ENCODE measurements at places on chromosomes 16 and 17.

- DNase-seq: no peak
Measured at GRCh38 chr17:69854225-69854780, 220.7 kb upstream of the KCNJ16 start.

GRCh38 chr16:84648595-84649510 lies 542 bp downstream of the KLHL36 start:
- peak; percentile 30 for DNase-seq

DNA sequence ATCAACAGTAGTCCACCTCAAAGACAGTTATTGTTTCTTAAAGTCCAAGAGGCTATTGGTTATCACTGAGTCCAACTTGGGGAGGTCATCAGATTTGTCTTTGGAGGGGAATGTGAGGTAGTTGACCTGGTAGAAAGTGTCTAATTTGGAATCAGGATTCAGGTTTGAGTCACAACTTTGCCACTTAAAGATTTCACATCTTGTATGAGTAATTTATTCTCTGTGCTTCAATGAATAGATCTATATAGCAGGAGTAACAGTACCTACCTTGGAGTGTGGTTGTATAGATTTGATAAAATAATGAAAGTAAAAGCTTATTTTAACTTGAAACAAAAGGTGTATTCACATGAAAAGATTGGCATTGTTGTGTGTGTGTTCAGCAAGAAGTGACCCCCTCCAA lies 119.3 kb upstream of the TBX2 start:
- DNase-seq: no peak

GRCh38 chr17:14772776-14773175 lies 471.9 kb downstream of the HS3ST3B1 start:
- DNase-seq: no peak

DNA sequence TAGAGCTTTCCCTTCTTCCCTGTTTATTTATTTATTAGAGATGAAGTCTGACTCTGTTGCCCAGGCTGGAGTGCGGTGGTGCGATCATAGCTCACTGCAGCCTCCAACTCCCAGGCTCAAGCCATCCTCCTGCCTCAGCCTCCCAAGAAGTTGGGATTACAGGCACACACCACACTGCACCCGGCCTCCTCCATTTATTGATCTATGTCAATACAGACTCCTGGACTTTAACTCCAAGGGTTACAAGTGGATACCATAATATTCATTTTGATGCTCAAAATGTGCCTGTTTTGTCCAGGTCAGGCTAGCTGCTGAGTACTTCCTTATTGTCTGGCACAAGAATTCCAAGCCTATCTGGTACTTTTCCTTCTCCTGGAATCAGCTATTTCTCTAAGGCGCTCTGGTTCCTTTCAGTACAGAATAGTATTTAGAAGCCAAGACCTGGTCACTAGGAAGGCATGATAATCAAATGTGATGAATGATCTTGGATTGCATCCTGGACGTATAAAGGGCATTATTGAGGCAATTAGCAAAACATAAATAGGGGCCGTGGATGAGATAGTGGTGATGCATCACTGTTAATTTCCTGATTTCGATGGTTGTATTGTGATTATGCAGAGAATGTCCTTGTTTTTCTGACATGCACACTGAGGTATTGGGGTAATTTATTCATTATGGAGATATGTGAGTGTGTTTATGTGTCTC lies 21.7 kb downstream of the IL4R start:
- DNase-seq: no peak

Measured in stimulated activated CD4-positive, alpha-beta T cell treated with anti-CD3 and anti-CD28 coated beads, Interleukin-4, amount 100 ng/mL, for 4 hours (primary cell).